ENCODE measurements at places on chromosomes 7 and 10.

DNA sequence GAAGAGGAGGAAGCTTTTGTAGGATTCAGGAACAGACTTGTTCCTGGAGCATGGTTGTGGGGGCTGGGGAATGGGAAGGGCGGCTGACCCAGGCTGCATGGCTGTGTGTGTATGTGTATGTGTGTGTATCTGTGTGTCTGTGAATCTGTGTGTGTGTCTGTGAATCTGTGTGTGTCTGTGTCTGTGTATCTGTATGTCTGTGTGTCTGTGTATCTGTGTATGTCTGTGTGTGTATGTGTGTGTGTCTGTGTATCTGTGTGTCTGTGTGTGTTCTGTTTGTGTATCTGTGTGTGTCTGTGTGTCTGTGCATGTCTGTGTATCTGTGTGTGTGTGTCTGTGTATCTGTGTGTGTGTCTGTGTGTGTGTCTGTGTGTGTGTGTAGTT lies 6.6 kb upstream of the STX1A start:
- no peak for DNase-seq

- no peak for DNase-seq
Observed at GRCh38 chr7:35617041-35617440, 77.9 kb downstream of the HERPUD2 start.

GRCh38 chr10:35781643-35782035 lies 139.5 kb upstream of the FZD8 start:
- no peak for DNase-seq

GRCh38 chr7:157397731-157398691 lies 61.2 kb downstream of the DNAJB6 start:
- peak; percentile 40 for DNase-seq

GRCh38 chr10:7315906-7316305 lies 94.9 kb downstream of the SFMBT2 start:
- DNase-seq = no peak

DNA sequence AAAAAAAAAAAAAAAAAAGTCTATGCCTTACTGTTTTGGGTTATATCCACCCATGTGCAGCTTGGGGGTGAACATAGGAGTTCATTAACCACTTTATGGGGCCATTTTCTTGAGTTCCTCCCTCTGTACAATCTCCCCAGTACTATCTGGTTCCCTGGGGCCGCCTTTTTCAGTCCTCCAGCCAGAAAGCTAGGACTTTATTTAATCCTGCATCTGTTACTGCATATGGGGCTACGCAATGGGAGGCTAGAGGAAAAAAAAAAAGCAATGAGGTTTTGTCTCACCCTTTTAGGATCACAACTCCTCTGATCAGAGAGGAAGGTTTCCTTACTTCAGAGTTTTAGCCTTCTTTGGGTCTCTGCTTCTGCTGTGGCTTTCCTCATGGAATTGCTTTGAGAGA lies 51.0 kb downstream of the BTRC start:
- no peak for DNase-seq

GRCh38 chr10:100879741-100880360 lies 32.9 kb upstream of the SLF2 start:
- DNase-seq = no peak

DNA sequence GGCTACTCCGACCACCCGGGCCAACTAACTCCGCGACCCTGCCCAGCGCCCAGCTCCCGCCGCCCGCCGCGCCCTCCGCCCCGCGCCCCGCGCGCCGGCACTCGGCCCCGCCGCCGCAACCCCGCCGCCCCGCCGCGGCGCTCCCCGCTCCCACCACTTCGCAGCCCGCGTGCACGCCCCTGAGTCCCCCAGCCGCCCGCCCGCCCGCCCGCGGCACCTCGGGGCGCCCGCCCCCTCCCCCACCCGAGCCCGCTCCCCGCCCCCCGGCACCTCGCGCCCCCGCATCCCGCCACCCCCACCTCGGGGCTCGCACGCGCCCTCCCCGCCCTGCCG lies 598 bp downstream of the JAZF1 start:
- DNase-seq = no peak

- no peak for DNase-seq
Observed at GRCh38 chr7:108598153-108598552, 28.5 kb downstream of the DNAJB9 start.
